Ovary (tissue), 10 donors: ENCODE measurements at places on chromosomes 2 and 18. TPM values are rescaled to one million over a fixed set of nuclear protein-coding genes. Genes with fewer than 3 reads are reported as not detected.

Gene C2orf15
- total RNA-seq = 0.61 TPM

Gene C1QL2
- 0.23 TPM for total RNA-seq

Gene PSMA8
- 0.25 TPM for total RNA-seq

Gene CRYGD
- total RNA-seq = 2.0 TPM

Gene DLX1
- total RNA-seq = not detected

GRCh38 chr2:196218106-196218505, 46.7 kb upstream of the STK17B start:
- no peaks in the 10 kb centered on the region for H3K36me3 ChIP-seq
- H3K4me1 ChIP-seq = no peaks in the 10 kb centered on the region
- H3K4me3 ChIP-seq = no peak overlapping the region
- DNase-seq = no peak
- no peak overlapping the region for H3K27ac ChIP-seq
- H3K27me3 ChIP-seq = no peaks in the 10 kb centered on the region

DNA sequence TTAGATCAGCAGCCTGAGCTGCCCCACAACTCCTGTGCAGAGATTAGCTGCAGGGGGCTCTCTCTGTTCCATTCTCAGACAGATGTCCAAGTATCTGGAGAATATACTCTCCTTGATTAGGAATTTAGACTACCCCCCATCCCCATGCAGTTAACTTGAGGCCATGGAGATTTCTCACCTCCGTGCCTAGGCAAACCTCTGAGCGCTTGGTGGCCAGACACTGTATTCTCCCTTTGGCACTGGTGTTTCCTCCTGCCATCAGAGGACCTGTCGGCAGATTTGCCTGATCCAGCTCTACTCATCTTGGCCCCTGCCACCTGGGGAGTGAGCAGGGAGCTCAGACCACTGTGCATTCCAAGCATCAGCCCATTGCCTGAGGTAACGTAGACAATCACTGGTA, 48.3 kb downstream of the ZNF804A start:
- H3K36me3 ChIP-seq = no peaks in the 10 kb centered on the region
- DNase-seq = no peak
- no peaks in the 10 kb centered on the region for H3K4me1 ChIP-seq
- no peak overlapping the region for H3K27ac ChIP-seq
- no peak overlapping the region for H3K4me3 ChIP-seq
- H3K27me3 ChIP-seq = no peaks in the 10 kb centered on the region

- H3K27ac ChIP-seq = no peak overlapping the region
- H3K36me3 ChIP-seq = no peaks in the 10 kb centered on the region
- no peak overlapping the region for H3K4me3 ChIP-seq
- no peak for DNase-seq
Observed at GRCh38 chr18:69974365-69974764, 26.7 kb upstream of the CD226 start.

DNA sequence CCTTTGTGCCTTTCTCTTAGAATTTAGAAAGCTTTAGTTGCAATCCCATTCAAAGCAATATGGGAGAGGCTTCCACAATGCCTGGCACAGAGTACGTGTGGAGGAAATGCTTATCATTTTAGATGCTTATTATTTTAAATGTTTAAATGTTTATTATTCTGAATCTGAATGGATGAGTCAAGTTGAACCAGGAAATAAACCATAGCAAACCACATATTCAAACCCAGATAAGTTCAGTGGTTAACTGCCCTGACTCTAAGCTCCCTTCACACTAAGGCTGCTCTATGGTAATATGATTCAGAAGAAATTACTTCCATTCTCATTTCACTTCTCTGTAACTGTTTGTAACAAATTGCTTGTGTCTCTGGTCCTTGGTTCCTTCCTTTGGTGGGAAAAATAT, 5.2 kb upstream of the PPP4R1 start:
- no peaks in the 10 kb centered on the region for H3K27me3 ChIP-seq
- no peak overlapping the region for H3K27ac ChIP-seq
- H3K36me3 ChIP-seq = no peaks in the 10 kb centered on the region
- no peak overlapping the region for H3K4me3 ChIP-seq

DNA sequence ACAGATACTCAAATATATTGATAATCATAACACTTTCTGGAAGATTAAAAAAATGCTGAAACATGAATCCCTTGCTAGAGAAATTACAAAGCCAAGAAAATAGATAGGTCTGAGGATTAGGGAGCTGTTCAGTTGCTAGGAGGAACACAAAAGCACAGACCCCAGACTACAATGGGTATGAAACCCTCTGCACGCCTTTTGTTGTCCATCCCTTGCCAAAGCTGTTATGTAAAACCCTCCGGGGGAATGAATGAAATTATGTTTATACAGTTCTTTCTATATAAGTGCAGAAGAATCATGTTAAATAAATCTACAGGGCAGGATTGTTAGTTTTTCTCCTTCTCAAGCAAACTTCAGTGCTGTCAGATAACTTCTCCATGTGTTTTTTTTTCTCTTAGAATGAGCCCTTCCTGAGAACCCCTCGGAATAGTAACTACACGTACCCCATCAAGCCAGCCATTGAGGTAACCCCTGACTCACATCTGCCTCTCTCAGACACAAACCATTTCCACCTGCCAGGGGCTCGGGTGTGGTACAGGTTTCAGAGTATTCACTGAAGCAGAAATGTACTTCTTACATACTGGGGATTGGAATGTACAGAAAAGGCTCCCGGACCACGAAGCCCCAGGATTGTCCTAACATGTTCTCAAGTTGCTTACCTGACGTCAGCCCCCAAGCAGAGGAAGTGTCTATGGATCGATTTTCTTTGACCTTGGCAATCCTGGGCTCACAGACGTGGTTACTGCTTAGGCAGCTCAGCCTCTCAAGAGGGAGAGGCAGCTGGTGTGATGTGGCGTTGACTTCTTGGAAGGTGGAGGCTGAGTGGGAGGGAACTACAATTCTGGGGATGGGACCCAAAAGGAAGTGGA, 118.0 kb downstream of the PLB1 start:
- H3K4me1 ChIP-seq = no peaks in the 10 kb centered on the region
- no peaks in the 10 kb centered on the region for H3K27me3 ChIP-seq
- no peak overlapping the region for H3K4me3 ChIP-seq
- DNase-seq = no peak

DNA sequence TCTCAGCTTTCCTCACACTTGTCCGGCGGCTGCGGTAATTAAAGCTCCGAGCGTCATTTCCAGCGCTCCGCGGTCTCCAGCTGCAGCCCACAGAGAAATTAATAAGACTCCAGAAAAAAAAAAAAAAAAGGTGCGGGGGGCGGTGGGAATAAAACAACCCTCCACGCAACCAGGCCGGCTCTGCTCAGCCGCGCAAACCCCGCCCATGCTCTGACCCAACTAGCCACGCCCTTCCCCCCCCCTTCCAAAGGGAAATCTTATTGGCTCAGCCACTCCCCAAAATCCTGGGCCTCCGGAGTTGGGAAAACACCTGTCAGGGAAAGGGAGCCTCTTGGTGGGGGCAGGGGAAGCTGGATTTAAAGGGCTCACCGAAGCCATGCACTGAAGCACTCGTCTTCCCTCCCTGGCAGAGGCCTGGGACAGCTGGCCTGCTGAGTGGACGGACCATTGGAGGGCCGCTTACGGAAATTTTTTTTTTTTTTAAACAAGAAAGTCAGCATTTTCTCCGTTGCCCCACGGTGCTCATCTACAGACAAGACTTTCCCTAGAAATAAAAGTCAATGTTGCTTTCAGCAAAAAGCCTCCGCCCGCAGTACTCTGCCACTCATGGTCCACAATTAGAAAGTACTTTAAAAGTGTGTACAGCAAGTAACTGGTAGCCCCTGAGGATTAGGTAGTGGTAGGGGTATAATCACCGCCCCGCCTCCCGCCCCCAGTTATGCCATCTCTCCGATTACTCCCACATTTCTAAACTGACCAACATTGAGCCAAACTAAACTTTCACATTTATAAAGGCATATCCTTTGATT, 674 bp upstream of the ERBB4 start:
- no peaks in the 10 kb centered on the region for H3K36me3 ChIP-seq
- H3K4me1 ChIP-seq = peaks cover 9% of the 10 kb centered on the region
- no peak overlapping the region for H3K27ac ChIP-seq
- peak overlapping the region; percentile 47 for H3K4me3 ChIP-seq
- no peaks in the 10 kb centered on the region for H3K27me3 ChIP-seq

GRCh38 chr2:96407041-96407918, 71.7 kb downstream of the NCAPH start:
- no peak overlapping the region for H3K4me3 ChIP-seq
- no peaks in the 10 kb centered on the region for H3K36me3 ChIP-seq
- peak; percentile 24 for DNase-seq
- no peak overlapping the region for H3K27ac ChIP-seq

GRCh38 chr2:58271826-58272225, 30.7 kb upstream of the FANCL start:
- no peak for DNase-seq
- no peaks in the 10 kb centered on the region for H3K36me3 ChIP-seq
- H3K4me3 ChIP-seq = no peak overlapping the region
- no peaks in the 10 kb centered on the region for H3K4me1 ChIP-seq
